Stimulated activated CD4-positive, alpha-beta T cell treated with anti-CD3 and anti-CD28 coated beads, Interleukin-15, amount 100 ng/mL, for 1 hour (primary cell): ENCODE measurements at places on chromosomes 2 and 18.
A peak's percentile ranks its signal among the peaks of the same experiment; 100 is the strongest.

DNA sequence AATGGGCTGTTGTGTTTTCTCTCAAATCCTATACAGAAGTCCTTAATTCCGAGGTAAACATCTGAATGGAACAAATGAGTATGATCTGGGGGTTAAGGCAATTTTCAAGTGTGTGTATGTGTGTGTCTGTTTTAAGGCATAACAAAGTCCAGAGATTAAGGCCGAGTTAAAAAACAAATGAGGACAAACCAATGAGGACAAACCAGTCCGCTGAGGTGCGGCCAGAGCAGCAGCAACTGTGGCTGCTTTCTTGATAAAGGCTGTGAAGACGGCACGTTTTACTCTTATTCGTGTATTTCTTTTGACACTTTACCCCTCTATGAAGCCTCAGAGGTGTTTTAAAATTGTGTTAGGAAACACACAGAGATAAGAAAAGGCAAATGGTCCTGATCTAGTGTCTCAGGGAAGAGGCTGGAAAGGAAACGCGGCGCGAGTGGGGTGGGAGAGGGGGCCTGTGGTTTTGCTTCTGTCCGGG, 495 bp upstream of the GULP1 start:
- no peak for DNase-seq

DNA sequence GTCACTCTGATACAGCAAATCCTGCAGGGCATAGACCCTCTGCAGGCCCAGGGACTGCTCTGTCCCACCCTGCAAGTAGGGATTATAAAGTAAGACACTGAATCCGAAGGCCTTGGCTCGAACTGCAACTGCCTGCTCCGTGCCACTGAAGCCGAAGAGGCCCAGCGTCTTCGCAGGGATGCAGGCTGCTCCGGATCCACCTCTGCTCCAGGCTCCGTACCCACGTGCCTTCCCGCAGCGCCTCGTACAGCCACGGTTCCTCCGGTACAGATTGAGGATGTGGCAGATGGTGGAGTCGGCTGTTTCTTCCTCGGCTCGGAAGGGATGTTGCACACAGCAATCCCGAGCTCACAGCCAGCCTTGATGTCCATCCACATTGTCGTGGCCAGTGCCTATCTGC, 160.4 kb upstream of the LHCGR start:
- no peak for DNase-seq

DNA sequence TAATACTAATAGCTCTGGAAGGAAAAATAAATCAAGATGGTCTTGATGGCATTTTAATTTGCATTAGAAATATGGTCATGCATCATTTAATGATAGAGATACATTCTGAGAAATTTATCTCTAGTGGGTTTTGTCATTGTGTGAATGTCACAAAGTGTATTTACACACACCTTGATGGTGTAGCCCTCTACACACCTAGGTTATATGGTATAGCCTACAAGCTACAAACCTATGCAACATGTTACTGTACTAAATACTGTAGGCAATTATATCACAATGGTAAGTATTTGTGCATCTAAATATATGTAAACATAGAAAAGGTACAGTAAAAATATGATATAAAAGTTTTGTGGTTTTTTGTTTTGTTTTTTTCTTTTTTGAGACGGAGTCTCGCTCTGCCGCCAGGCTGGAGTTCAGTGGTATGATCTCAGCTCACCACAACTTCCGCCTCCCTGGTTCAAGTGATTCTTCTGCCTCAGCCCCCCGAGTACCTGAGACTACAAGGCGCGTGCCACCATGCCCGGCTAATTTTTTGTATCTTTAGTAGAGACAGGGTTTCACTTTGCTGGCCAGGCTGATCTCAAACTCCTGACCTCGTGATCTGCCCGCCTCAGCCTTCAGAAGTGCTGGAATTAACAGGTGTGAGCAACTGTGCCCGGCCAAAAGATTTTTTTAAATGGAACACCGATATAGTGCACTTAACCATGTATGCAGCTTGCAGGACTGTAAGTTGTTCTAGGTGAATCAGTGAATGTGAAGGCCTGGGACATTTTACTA, 83.7 kb upstream of the UBXN4 start:
- peak; percentile 8 for DNase-seq

DNA sequence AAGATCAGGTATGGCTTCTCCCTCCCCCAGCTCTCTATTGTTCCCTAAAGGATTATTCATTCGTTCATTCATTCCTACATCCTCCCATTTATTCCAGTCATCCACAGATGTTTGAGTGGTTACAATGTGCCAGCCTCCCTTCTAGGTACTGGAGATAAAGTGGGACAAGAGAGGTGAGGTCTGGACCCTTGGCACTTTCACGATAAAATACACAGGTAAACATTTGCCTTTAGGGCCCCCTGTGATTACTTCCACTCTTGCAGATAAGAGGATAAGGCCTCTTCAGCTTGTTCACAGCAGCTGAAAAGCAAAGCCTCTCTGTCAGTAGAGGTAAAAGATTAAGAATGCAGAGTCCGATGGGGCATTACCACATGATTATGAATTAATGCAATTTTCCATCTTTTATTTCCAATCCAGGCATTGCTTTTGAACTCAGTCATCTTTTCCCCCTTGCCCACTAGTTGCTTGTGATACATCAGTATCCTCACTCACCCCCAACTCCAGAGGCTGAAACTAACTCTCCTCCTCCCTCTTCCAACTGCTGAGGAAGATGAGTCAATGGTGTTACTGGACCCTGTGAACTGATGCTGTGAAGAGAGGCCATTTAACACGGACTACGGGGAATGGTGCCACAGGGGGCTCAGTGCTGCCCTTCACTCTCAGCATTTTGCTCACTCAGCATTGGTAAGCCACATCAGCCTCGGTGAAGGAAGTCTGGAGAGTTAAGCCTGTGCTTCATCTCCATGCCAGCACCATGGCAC, 1.1 kb upstream of the DPP4 start:
- no peak for DNase-seq

GRCh38 chr2:116442418-116442817, 1372.1 kb upstream of the DDX18 start:
- DNase-seq = no peak

- no peak for DNase-seq
Measured at GRCh38 chr2:112229348-112229747, 25.5 kb downstream of the ZC3H8 start.

DNA sequence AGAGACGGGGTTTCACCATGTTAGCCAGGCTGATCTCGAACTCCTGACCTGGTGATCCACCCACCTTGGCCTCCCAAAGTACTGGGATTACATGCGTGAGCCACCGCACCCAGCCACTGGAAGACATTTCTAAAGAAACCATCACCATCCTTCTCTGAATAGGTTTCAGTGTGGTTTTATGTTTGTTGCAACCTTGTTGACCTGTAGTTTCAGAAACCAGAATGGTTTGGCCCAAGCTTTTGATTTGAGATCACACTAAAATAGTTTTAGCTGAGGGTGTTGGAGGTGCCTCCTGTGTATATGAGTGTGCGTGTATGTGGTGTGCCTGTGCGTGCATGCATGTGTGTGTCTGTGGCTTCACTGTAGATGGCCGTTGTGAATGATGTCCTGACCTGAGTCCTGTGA, 26.2 kb downstream of the INPP4A start:
- no peak for DNase-seq

GRCh38 chr2:187224989-187225388, 223.1 kb downstream of the CALCRL start:
- no peak for DNase-seq

GRCh38 chr18:70190529-70190928, 15.0 kb downstream of the RTTN start:
- DNase-seq = no peak

DNA sequence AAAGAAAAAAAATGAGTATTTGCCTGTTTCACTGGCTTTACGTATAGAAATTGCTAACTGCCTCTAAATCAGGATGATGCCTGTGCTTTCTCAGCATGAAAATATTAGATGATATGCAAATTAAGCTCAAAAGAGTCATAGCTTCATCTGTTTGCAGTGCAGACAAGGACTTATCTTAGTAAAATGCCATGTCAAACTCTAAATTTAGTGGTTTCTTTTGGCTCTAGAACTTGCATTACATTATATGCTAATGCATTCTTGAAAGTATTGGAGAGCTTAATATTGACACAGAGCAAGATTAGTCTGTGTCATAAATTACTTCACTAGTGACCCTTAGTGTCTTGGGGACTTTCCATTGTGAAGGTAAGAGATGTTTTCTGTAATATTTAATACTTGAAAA, 1109.1 kb upstream of the NRXN1 start:
- DNase-seq = no peak

- peak; percentile 32 for DNase-seq
Measured at GRCh38 chr2:195535911-195536522, 121.0 kb upstream of the SLC39A10 start.

DNA sequence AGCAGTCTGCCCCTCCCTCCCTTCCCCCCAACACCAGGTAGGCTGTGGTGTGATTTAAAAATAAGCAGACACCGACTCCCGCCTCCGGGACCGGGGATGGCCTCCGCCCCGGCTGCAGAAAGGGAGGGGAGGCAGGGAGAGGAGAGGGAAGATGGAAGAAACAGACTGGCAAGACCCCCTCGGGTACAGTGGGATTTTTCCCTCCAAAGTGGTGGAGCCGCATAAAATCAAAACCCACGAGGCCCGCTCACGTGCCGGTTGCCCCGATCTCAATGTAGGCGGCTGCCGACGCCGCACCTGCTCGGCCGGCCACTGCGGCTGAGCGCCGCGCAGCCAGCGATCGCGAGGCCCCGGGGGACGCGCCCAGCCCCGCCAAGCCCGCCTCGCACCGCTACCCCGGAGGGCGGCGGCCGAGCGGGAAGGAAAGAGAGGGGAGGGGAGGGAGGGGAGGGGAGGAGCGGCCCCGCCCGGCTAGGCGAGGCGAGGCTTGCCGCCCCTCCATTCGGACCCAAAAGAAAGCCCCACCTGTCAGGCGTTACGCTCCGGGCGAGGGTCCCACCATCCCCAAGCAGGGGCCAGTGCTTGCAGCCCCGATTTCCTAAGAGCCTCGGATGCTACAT, 811 bp downstream of the ADD2 start:
- DNase-seq = no peak

- no peak for DNase-seq
Measured at GRCh38 chr2:157692768-157693167, 64.1 kb upstream of the ACVR1C start.

DNA sequence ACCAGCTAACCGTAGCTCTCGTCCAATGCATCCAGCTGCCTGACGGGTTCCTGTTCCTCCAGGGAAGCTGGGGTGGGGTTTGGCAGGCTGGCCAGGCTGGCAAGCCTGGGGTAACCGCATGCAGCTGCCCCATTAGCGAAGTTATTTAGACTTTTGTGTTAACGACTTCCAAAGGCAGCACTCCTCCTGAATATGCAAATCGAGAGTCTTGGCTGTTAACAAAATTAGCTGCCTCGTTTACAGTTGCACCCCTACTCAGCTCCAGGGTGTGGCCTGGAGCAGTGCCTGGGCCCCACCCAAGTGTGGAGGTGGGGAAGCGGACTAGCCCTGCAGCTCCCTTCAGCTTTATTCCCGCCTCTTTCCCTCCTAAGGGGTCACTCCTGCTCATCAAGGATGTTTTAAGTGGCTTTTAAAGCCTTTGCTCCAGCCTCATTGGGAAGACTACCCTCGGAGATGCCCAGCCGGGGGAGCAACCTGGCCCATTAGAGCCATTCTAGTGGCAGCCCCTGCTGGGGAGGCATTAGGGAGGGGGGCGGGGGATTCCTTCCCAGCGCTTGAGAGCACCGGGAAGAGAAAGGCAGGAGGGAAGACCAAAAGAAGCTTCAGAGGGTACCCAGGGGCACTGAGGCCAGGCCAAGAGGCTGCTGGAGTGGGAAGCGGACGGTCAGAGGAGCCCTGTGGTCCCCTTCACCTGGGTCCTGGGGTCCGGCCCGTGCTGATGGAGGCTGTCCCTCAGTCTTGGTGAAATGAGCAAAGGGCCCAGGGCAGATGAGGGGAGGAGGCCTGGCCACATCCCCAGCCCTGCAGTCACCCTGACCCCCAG, 204.1 kb downstream of the CELF4 start:
- no peak for DNase-seq

GRCh38 chr18:79460481-79461300, 65.0 kb downstream of the NFATC1 start:
- no peak for DNase-seq

DNA sequence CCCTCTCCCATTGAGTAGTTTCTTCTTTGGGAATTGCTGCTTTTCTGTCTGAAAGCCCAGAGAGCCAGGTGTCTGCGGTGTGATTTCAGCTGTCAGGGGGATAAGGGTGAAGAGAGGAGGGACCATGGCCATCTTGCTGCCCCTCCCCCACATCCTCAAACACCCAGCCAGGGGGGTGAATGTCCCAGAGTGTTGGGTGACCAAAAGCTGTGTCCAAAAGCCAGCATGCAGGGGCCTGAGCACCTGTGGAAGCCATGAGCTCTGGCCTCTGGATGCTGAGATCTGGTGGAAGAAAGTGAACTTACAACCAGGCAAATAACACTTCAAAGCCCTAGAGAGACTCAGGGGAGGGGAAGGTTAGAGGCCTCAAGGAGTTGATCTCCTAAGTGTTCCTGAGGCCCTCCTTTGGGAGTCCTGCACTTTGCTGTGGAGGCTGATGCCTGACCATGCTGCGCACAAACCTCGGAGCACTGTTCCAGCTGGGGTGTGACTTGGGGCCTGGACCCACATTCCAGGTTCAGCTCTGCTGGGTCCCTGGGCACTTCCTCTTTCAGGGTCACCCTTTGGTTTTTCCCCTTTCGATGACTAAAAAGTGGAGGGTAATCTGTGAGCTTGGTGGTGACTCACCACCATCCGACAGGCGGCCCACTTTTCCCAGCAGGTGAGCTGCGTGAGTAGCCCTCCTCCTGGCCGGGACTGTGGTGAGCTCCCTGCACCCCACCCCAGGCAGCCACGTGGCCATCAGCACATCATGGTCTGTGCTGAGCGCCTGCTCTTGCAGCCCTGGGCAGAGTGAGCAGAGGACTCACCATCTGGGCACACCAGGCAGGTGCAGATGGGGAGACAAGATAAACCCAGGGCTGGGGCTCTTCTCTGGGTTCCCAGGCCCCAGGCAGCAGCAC, 66.8 kb upstream of the FOSL2 start:
- DNase-seq = no peak

DNA sequence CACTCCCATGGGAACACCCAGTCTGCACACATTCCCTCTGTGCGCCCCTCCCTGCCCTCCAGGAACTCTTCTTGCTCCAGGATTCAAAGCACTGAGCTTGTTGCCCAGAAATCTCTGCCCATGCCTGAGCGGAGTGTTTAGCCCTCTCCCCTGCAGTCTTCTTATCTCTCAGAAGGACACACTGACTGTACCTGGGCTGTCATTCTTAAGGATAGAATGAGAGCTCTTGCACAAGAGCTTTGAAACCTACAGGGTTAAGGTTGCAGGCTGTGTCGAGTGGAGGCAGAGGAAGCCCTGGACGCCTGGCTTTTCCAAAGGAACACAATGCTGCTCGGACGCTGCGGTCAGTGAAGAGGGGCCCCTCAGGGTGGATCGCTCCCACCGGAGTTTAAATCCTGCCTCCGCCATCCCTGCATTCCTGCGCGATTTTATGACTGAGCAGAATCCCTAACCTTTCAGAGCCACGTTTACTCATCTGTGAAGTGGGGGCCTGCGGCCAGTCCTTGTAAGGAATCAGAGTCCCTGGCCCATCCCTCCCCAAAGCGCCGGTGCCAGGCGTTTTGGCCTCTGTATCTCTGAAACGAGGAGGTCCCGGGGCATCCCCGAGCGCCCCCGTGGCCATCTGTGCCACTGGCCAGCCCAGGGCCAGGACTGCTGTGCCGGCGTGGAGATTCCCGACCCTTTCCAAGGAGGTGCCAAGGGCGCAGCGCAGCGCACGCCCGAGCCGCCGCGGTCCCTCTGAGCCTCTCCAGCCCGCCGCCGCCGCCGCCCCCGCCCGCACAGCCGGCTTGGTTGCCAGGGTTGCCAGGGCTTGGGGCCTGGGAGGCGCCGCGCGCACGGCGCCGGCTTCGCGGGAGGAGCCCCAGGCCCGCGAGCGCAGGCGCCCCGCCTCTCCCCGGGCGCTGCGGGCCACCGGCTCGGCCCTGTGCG, 58.9 kb downstream of the FAM168B start:
- DNase-seq = no peak
